NCI-H187 treated with DMSO at 0.1 percent for 48 hours (cell line): ENCODE measurements at places on chromosomes 1 and 21.

DNA sequence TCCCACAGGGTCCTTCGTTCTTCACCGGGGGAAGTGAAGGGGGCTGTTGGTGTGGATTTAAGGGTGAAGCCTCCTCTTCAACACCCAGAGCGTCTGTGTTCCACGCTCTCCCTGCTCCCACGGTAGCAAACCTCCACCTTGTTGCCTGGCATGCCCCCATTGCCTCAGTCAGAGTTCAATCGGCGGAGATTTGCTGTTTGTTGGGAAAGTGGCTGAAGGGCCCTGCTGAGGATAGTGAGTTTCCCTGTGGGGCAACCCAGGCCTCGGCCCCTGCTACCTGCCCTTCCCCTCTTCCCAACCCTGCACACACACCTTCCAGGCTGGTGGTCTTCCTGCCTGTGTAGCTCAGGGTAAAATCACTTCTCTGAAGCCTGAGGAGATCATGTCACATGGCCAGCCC is 60.5 kb downstream of the TOR1AIP2 start:
- no peak for DNase-seq

DNA sequence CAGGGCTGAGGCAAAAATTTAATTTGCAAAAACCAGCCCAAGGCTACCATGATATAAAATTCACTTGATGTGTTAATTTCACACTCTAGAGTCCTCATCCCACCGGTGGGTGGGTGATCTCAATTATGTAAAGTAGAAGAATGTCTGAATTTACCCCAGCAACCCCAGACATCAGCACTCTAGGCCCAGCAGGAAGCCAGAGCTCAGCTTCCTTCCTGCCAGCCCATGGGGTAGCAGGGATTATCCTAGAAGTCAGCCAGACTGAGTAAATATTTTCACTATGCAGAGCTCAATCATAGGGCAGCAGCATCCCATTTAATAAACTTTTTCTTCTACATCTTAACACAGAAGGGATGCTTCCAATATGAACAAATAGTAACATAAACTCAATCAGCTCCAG is 71.0 kb downstream of the SIPA1L2 start:
- DNase-seq = no peak

DNA sequence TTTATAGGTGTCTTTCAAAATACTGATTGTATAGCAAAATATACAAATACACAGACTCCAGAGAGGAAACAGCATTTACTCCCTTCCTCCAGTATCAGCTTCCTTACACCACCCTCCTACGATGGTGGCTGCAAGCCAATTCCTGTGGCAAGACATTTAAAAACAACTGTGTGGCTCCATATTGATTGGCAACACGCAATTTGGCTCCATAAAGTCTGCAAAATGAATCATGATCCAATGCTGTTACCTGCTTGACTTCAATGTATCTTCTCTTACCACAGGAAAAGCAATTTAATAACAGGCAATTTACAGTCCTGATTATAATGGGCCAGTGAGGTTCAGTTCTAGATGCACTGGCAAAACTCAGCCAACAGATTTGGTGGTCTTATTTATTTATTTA is 19.7 kb upstream of the ATP6V1G3 start:
- DNase-seq = no peak

DNA sequence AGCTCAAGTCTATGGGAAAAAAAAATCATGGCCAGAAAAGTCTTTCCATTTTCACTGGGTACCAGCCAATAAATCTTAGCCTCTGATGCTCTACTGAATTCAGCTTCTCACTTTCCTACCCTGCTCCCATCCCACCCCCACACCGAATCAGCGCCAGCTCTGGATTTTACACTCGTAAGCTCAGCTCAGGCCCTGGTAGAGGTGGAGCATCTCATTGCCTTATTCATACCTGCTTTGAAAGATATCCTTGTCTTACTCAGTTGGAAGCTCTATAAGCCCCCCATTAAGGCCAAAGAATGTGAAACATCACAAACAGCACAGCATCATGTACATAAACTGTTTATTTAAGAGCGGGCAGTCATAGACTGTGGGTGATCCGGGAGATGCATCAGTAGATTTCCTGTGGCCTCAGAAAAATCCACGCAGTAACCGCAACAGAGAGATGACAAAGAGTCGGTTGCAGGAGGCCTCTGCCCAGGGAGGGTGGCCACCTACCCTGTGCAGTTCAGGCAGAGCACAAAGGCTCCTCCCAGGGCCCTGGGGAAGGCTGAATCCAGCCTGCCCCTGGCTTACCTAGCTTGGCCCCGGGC is 36.4 kb upstream of the ETS2 start:
- no peak for DNase-seq

- DNase-seq = no peak
These were observed 24.0 kb upstream of the LIN9 start for GRCh38 chr1:226332947-226333346.

DNA sequence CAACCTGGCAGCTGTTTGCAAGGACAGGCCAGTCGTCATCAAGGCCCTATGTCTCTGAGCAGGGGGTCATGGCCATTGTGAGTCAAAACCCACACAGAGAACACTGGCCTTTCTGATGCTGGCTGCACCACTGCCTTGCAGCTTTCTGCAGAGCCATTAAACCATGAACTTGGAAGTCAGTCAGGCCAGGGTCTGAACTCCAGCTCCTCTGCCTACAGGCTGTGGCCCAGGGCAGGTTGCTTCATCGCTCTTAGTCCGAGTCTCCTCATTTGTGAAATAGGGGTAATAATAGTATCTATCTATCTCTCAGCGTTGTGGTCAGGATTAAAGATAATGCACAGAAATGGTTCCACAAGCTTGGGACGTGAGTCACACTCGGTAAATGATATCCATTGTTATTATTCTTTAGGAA is 35.8 kb upstream of the HIVEP3 start:
- DNase-seq = no peak

DNA sequence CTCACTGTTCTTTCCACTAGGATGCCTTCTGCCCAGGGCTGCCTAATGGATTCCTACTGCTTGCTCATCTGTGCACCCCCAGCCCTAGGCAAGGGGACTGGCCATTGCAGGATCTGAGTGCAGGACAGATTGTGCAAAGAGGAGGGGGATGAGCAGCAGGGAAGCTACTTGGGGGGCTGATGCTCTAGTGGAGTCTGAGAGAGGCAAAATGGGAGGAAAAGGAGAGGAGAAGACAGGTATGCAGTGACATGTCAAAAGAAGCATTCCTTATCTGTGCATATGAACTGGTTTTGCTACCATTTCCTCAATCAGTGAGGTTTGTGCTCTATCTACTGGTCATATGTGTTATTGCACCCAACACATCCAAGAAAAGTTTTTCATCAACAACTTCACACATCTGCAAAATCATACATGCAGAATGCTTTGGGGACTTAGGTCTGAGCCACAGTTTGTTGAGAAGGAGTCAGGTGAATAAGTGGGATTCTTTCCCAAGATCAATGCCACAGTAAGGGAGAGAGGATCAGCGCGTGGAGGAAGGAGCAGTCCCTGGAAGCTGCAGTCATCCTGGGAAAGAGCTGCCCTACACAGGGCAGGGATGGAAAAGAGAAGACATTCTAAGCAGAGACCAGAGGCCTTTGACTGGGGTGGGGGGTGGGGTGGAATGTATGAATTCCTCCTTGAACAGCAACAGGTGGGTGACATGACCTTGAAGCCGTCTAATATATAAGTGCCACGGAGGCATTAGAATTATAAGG is 14.4 kb downstream of the SLC5A9 start:
- no peak for DNase-seq

DNA sequence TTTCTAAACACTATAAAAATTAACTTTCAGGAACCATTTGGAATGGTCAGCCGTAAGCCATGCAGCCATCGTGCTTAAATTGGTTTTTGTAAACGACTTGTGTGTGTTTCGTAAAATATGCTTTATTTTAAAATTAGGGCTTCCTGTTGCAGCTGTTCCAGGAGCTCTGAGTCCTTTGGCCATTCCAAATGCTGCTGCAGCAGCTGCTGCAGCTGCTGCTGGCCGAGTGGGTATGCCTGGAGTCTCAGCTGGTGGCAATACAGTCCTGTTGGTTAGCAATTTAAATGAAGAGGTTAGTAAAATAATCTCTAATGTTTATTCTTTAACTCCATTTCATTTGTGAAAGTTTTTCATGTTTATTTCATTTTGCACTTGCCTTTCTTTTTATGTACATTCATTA is 83.1 kb downstream of the PTBP2 start:
- no peak for DNase-seq

DNA sequence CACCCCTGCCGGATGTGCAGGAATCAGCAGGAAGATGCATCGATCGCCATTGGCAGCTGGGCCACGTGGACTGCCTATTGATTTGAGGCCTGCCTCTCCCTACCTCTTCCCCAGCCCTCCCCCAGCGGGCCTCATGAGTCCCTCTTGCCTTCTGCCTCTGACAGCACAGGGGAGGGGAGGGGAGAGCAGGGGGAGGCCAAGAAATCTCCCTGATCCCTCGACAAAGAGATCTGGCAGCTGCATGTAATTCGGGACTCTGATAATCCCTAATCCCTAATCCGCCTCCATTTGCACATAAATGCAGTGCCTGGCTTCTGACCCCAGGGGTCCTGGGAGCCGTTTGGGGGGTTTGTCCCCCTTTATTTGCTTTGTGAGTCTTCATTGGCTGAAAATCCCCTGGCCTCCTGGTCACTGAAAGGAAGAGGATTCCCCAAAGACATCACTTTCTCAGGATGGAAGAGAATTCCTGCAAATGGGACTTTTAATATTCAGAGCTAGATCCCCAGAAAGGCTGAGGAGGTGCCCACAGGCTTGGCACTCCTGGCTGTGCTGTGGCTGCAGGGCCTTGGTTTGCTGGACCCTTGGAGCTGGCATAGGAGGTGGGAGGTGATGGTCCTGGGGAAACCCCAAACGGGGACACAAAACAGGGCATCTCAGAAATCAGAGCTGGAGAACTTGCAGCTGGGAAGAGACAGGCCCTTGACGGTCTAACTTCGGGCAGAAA is 239.4 kb upstream of the POU3F1 start:
- DNase-seq = no peak

- no peak for DNase-seq
These were observed 120.1 kb downstream of the ASTN1 start for GRCh38 chr1:177044390-177044789.

DNA sequence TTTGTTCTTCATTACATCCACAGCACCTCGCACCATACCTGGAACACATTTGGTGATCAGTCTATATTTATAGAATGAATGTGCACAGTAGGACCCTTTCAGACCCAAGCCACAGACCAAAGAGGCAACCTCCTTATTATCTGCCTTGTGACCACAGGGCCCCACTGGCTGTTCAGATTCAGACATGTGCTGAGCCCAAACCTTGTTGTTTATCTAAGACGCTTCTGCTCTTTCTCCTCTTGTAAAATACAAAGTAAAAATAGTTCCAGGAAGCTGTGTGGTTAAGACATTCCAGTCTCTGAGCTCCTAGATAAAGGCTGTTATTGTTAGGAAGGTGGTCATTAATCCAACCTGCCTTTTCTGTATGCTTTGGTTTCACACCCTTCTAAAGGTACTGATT is 3.6 kb upstream of the SCMH1 start:
- no peak for DNase-seq

- no peak for DNase-seq
These were observed 1.7 kb downstream of the SLC19A1 start for GRCh38 chr21:45540601-45540970.

GRCh38 chr21:42505090-42505726 is 8.4 kb upstream of the SLC37A1 start:
- DNase-seq = no peak
